ENCODE measurements at places on chromosomes 2 and 18. TPM values are rescaled to one million over a fixed set of nuclear protein-coding genes. Genes with fewer than 3 reads are reported as not detected.

Gene POMC
- 3.0 TPM for total RNA-seq

Gene UNC50
- 32.8 TPM for total RNA-seq

- H3K27me3 ChIP-seq, result no peaks in the 10 kb centered on the region
- no peak for DNase-seq
- no peak overlapping the region for H3K27ac ChIP-seq
- H3K36me3 ChIP-seq, result peaks cover 68% of the 10 kb centered on the region
- H3K4me3 ChIP-seq, result no peak overlapping the region
Measured at GRCh38 chr2:113200736-113201490, 27.1 kb downstream of the PSD4 start.

GRCh38 chr2:49189512-49190225, 35.4 kb upstream of the FSHR start:
- no peaks in the 10 kb centered on the region for H3K27me3 ChIP-seq
- H3K36me3 ChIP-seq, result no peaks in the 10 kb centered on the region
- no peak overlapping the region for H3K4me3 ChIP-seq
- H3K4me1 ChIP-seq, result no peaks in the 10 kb centered on the region
- no peak for DNase-seq
- H3K27ac ChIP-seq, result no peak overlapping the region

DNA sequence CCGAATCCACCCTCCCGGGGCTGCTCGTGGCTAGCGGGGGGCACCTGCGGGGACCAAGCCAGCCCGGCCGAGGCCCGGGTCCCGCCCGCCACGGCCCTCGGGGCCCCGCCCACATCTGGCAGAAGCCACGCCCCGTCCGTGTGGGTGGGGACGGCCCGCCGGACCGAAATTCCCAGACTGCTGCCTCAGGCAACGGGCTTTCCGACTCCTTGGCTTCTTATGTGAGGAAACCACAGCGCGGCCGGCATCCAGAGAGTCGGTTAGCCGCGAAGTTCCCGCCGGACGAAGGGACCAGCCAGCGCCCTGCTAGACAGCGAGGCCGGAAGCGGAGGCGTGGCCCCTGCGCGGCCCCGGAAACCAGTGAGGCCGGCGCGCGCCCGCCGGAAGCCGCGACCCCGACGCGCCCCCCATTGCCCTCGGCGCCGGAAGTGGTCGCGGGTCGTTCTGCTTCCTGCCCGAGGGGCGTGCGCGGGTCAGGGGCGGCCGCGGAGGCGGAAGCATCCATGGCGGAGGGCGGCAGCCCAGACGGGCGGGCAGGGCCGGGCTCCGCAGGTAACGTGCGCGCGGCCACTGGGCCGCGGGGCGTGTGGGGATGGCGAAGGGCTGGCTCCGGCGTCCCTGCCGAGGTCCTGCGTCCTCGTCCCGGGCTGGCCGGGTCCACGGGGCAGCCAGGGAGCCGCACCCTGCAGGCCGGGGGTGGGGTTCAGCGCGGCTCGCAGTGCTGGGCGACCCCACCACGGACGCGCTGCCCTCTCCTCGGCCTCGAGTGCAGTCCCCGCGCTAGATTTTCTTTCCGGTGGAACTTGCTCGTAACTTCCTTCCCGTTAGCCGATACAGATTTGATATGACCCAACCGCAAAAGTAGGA, at the start of gene ASB1:
TSS of gene ASB1 (plus strand) at position 360 of the 867 bp plus-strand sequence. CDS start at position 504, 144 bp downstream.
- H3K27ac ChIP-seq, result peak within 1 kb of the TSS; percentile 84
- H3K36me3 ChIP-seq, result peaks cover 28% of the 10 kb centered on the region
- peak within 1 kb of the TSS; percentile 88 for H3K4me3 ChIP-seq
- peaks cover 44% of the 10 kb centered on the region for H3K4me1 ChIP-seq

- peaks cover 46% of the 10 kb centered on the region for H3K4me1 ChIP-seq
- H3K27ac ChIP-seq, result no peak overlapping the region
- no peak overlapping the region for H3K4me3 ChIP-seq
- H3K27me3 ChIP-seq, result no peaks in the 10 kb centered on the region
Measured at GRCh38 chr2:178401994-178402437, 49.0 kb downstream of the PRKRA start.

Gene COL6A3
- 0.90 TPM for total RNA-seq

GRCh38 chr2:43073401-43073825, 153.0 kb downstream of the ZFP36L2 start:
- no peak overlapping the region for H3K27ac ChIP-seq
- no peak for DNase-seq
- H3K27me3 ChIP-seq, result no peaks in the 10 kb centered on the region
- no peaks in the 10 kb centered on the region for H3K36me3 ChIP-seq
- no peaks in the 10 kb centered on the region for H3K4me1 ChIP-seq

GRCh38 chr18:42813570-42813969, 301.9 kb downstream of the RIT2 start:
- no peaks in the 10 kb centered on the region for H3K36me3 ChIP-seq
- no peaks in the 10 kb centered on the region for H3K4me1 ChIP-seq
- DNase-seq, result no peak
- no peaks in the 10 kb centered on the region for H3K27me3 ChIP-seq

GRCh38 chr2:10688921-10689807, 611 bp downstream of the NOL10 start:
- H3K4me1 ChIP-seq, result peaks cover 9% of the 10 kb centered on the region
- H3K27me3 ChIP-seq, result no peaks in the 10 kb centered on the region
- no peak overlapping the region for H3K4me3 ChIP-seq
- peaks cover 9% of the 10 kb centered on the region for H3K36me3 ChIP-seq
- no peak overlapping the region for H3K27ac ChIP-seq

Gene TOGARAM2
- 8.9 TPM for total RNA-seq

GRCh38 chr2:226564667-226565066, 235.0 kb downstream of the IRS1 start:
- H3K27ac ChIP-seq, result no peak overlapping the region
- no peaks in the 10 kb centered on the region for H3K4me1 ChIP-seq
- no peak overlapping the region for H3K4me3 ChIP-seq
- no peak for DNase-seq
- no peaks in the 10 kb centered on the region for H3K36me3 ChIP-seq

- no peak overlapping the region for H3K4me3 ChIP-seq
- peaks cover 4% of the 10 kb centered on the region for H3K36me3 ChIP-seq
- H3K4me1 ChIP-seq, result peaks cover 24% of the 10 kb centered on the region
- H3K27me3 ChIP-seq, result no peaks in the 10 kb centered on the region
- no peak overlapping the region for H3K27ac ChIP-seq
Measured at GRCh38 chr2:171330155-171330956, 103.4 kb downstream of the METTL8 start.

GRCh38 chr2:229282758-229283546, 11.9 kb upstream of the PID1 start:
- no peak for DNase-seq
- H3K27ac ChIP-seq, result no peak overlapping the region
- no peaks in the 10 kb centered on the region for H3K36me3 ChIP-seq
- no peaks in the 10 kb centered on the region for H3K27me3 ChIP-seq
- no peak overlapping the region for H3K4me3 ChIP-seq

Gene CEP68
- 13.3 TPM for total RNA-seq

DNA sequence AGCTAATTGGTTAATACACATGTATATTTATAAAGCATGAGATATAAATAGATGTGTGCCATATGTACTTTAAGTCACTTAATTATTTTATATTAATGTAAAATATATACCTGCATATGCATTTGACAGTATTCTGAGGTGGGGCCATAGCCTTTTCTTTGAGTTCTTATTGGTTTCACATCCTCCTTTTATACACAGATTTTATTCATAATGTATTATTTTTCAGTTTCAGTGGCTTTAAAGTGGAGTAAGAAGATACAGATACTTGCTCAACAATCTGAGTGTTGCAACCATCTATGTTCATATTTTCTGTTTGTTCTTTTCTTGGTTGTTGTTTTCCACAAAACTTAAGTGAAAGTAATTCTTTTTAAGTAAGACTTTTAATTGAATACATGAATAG, 436.5 kb downstream of the RND3 start:
- H3K27me3 ChIP-seq, result no peaks in the 10 kb centered on the region
- H3K27ac ChIP-seq, result no peak overlapping the region
- H3K36me3 ChIP-seq, result no peaks in the 10 kb centered on the region
- DNase-seq, result no peak
- no peaks in the 10 kb centered on the region for H3K4me1 ChIP-seq

DNA sequence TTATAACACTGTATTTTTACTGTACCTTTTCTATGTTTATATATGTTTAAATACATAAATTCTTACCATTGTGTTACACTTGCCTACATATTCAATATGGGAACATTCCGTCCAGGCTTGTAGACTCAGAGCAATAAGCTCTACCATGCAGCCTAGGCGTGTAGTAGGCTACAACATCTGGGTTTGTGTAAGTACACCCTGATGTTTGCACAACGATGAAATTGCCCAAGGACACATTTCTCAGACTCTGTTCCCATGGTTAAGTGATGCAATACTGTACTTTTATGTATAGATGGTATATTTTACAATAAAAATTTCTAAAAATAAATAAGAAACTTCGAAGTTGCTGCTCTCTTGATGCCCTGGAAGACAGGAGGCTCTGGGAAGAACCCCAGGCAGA, 38.4 kb downstream of the YPEL5 start:
- no peak for DNase-seq
- no peak overlapping the region for H3K27ac ChIP-seq
- H3K4me3 ChIP-seq, result no peak overlapping the region
- peaks cover 4% of the 10 kb centered on the region for H3K27me3 ChIP-seq
- peaks cover 5% of the 10 kb centered on the region for H3K4me1 ChIP-seq
- no peaks in the 10 kb centered on the region for H3K36me3 ChIP-seq

GRCh38 chr18:72869226-72870185, 1.7 kb upstream of the NETO1 start:
- no peaks in the 10 kb centered on the region for H3K4me1 ChIP-seq
- H3K27me3 ChIP-seq, result peaks cover 21% of the 10 kb centered on the region
- H3K4me3 ChIP-seq, result no peak overlapping the region
- no peak overlapping the region for H3K27ac ChIP-seq

DNA sequence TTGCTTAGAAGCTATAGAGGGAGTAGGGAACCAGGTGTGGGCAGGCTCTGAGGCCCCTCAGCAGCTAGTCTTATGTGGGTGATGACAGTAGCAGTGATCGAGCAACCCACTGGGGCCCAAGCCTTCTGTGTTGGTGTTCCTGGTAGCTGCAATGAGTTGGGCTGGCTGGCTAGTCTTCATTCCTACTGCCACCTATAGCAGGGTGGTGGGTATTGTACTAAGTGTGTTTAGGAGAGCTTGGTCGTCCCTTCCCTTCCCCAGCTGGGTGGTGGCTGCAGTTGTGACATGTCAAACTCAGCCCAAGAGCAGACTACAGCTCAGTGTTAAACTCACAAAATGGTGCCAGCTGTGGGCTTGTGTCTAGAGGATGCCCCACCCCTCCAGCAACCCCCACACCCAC, 486.1 kb upstream of the UBE2E3 start:
- no peak overlapping the region for H3K27ac ChIP-seq
- H3K36me3 ChIP-seq, result no peaks in the 10 kb centered on the region
- no peak for DNase-seq
- no peaks in the 10 kb centered on the region for H3K27me3 ChIP-seq

DNA sequence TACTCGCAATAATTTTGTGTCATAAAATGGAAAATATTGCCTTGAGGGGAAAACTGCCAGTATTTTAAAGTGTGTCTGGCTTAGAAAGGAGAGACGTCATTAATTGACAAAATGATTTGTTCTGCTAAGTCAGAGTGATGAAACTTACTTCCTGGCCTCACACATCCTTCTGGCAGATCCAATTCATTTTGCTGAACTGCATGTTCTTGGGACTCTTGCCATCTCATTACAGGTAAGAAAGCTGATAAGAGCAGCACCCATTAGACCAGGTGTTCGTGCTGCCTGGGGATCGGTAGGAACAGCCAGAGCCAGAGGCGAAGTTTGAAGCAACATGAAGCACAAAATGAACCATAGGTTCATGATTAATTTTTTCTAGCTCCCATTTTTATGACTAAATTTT, 38.0 kb downstream of the KCNE4 start:
- no peaks in the 10 kb centered on the region for H3K27me3 ChIP-seq
- no peaks in the 10 kb centered on the region for H3K36me3 ChIP-seq
- DNase-seq, result no peak
- H3K4me1 ChIP-seq, result no peaks in the 10 kb centered on the region
- no peak overlapping the region for H3K4me3 ChIP-seq

Gene MAPRE3
- total RNA-seq, result 2.7 TPM

GRCh38 chr18:55998071-55998522, 410.1 kb upstream of the TCF4 start:
- no peak overlapping the region for H3K4me3 ChIP-seq
- no peaks in the 10 kb centered on the region for H3K27me3 ChIP-seq
- DNase-seq, result no peak
- H3K36me3 ChIP-seq, result no peaks in the 10 kb centered on the region
- no peak overlapping the region for H3K27ac ChIP-seq
